ENCODE measurements at places on chromosomes 7 and 10. TPM values are rescaled to one million over a fixed set of nuclear protein-coding genes. Genes with fewer than 3 reads are reported as not detected.

GRCh38 chr10:126187399-126187798, 200.9 kb downstream of the ADAM12 start:
- no peak for DNase-seq

DNA sequence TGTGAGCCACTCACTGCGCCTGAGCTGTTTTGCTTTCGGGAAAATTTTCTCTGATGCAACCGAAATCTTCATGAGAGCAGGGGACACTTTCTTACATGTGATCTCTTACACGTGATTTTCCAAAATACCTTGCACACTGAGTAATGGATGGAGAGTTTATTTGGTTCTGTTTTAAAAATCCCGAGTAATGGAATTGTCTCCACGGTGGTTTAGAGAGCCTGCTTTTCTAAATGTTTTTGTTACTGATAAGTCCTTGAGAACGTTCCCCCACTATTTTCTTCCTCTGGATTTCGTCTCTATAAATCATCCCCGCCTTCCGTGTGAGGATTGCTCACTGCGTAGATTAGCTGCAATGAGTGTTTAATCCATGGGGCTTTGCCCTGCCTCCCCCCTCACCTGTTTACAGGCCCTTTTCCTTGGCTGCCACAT, 25.7 kb downstream of the CAMK1D start:
- DNase-seq: no peak

DNA sequence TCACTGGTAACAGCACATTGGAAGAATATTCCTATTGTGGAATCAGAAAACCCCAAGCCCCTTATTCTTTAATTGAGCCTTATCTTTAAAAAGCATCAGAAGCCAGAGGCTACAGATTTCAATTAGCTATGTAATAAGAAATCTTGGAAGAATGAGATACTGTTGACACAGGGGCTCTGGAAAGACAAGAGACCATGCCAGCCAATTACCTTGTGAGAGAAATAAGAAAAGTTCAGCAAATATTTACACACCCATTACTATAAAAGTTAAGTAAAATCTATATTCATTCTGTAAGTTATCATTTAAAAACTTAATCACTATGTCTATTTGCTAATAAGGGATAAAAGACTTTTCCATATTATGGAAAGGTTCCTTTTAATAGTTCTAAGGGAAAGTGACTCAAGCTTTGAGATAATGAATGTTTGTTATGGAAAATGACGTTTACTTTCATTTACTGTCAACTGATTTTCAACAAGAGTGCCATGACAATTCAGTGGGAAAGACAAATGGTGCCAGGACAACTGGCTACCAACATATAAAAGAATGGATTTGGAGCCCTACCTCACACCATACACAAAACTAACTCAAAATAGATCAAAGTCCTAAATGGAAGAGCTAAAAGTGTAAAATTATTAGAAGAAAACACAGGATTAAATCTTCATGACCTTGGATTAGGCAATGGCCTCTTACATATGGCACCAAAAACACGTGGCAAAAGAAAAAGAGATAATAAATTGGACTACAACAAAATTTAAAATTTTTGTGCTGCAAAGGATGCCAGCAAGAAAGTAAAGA, 28.3 kb downstream of the ZFAND2A start:
- DNase-seq: no peak

DNA sequence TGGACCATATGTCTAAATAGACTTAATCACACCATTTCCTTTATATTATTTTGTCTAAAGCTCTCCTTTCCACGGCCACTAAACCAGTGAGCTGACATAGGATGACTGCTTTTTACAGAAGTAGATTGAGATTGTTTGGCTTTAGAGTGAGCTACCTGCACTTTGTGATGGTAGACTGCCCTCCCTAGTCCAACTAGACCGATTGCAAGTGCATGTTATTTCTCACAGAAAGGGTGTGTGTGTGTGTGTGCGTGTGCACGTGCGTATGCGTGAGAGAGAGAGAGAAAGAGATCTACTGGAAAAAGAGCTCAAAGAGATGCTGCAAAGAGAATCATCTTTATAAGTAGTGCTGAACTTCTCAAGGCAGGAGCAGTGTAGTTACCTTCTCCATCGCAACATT, 60.7 kb downstream of the VCL start:
- peak; percentile 39 for DNase-seq

GRCh38 chr10:51745397-51745796, 46.0 kb upstream of the CSTF2T start:
- DNase-seq: no peak

- DNase-seq: no peak
These were observed 8.0 kb downstream of the SPOCK2 start for GRCh38 chr10:72080042-72080975.

GRCh38 chr10:103463499-103463898, 4.8 kb upstream of the CALHM1 start:
- DNase-seq: no peak

DNA sequence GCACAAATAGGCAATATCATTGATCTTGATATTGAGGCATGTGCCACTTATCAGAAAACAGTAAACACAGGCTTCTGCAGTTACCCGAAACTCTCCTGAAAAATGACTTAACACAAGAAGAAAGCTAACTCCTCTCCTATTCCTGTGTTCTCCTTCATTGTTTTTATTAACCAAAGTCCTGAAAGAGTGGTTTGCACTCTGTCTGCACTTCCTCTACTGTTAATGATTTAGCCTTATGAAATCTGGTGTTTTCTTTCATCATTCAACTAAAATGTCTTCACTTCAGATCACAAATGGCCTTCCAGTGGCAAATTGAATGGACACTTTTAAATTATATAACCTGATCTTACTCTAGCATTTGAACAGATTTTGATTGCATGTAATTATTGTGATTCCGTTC, 630.6 kb upstream of the PHF14 start:
- DNase-seq: no peak

Gene NCAPG2
- 62.3 TPM for total RNA-seq

Gene ASB10
- total RNA-seq: not detected

Gene FGFBP3
- total RNA-seq: 0.38 TPM

Data from endothelial cell of umbilical vein (primary cell).